GM13977 (cell line): ENCODE measurements at places on chromosomes 5 and 9.

- no peak for DNase-seq
Measured at GRCh38 chr5:179767496-179768100, 26.2 kb upstream of the LTC4S start.

DNA sequence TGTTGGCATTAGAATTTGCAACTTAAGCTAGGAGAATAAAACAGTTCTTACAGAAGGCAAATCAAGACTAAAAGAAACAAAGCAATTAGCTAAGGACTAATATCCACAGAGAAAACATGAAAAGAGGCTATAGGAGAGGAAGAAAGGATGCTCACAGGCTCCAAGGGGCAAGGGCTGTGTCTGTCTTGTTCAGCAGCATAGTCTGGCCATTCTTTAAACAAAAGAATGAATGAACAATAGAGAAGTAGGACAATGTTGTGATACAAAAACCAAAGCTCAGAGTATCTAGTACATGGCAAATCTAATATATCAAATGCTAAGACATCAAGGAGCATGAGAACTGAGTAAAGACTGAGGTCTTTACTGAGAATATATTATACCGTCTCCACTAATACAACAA lies 39.5 kb downstream of the PLPP1 start:
- DNase-seq, result no peak

DNA sequence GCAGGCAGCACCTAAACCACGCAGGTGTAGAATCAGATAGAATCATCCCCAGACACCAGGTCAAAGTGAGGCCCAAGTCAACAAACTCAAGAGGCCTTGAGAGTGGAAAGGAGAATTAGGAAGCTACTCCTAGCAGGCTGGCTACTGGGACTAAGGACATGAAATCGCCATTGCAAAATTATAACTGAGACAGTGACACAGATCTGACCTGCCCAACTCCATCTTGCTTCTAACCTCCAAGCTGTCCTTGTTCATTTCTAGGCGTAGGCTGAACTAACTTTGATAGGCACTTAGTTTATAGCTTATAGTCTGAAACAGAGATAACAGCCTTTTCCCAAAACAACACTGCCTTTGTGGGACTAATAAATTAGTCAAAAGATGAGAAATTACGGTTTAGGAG lies 52.8 kb downstream of the ACTL7B start:
- no peak for DNase-seq

DNA sequence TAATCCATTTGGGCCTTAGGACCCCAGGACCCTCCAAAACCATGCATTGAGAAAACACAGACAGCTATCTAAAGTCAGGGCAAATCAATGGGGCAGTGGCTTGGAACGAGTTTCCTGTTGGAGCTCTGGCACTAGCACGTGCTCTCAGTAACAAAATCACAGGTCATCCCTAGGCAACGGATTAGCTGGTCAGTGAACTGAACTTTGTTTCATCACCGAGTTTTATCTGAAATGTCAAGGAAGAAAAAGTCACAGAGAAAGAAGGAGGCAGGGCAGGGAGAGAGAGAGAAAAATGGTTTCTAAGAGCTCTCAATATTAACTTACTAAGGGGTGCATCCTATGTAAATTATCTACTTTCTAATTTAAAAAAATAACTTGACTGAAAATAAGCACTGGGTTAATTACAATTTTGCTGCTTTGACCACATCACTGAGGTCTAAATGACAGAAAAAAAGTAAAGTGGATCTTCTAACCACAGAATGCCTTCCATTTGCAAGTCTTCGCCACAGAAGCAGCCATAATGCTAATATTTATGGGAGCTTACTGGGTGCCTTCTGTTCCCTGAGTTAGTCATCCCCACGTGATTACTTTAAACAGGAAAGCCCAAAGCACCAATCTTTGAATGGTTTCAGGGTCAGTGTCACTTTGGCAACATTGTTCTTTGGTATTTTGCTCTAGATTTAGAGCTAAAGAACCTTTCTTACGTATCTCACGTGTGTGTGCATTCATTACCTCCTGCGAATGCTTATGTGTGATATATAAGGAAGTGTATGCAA lies 503.9 kb downstream of the RASEF start:
- DNase-seq, result no peak

GRCh38 chr9:137371946-137372651 lies 50.9 kb downstream of the EXD3 start:
- DNase-seq, result no peak

DNA sequence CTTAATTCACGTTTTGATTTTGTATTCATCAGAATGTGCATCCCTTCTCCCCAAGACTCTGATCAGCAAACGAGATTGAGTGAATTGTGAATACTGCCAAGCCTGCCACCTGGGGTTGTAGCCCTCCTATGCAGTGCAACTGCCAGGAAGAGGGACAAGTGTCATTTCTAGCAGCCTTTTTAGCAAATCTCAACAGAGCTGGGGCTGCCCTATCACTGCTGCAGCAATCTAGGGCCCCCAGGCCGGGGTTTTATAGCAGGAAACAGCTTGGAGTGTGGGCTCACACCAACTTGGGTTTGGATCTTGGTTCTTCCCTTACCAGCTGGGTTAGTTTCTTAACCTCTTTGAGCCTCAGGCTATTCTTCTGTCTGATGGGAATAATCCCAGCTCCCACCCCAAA lies 4.0 kb downstream of the CSF1R start:
- peak; percentile 45 for DNase-seq

DNA sequence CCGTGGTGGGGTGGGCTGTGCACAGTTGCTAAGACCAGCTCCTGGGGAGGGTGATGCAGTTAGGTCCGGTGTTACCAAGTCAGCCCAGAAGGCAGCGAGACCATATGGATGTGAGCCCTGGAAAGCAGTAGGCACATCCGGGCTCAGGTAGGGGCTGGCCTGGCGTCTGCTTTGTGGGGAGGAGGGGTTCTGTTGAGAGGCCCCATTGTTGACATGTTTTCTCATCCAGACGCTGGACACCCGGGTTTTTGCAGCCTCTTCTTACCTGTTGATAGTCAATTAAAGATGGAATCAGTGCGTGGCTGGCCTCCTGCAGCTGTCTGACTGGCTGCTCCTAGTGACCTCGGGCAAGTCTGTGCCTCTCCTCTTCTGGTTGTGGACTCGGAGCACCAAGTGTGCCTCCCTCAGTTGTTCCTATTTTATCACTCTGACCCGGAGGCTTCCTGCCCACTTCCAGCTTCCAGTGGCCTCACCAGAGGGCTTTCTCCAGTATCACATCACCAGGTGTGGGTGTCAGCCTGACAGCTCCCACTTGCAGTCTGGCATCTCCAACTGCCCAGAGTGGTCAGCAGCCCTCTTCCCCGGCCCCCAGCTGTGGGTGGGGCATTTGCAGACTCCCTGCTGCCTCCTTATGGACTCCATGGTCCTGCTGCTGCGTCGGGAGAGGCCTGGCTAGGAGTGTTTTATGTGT lies 90.8 kb downstream of the EHMT1 start:
- DNase-seq, result no peak

DNA sequence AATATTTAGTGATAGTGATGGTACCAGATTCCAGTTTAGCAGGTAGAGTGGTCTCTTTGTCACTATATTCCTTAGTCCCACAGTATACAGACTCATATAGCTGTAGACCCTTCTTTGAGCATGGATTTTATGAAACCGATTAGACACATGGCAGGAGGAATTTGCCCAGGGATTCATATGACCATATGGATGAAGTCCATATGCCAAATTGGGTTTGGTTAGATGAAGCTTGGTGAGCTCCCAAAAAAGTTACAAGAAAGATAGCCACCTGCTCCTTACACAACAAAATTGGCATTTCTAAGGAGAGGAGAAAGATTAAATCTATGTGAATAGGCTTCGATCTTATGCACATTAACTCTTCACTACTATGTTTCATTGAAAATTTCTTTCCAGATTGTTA lies 211.4 kb downstream of the CWC27 start:
- no peak for DNase-seq

- peak; percentile 50 for DNase-seq
Measured at GRCh38 chr5:147454996-147455677, 54.7 kb downstream of the DPYSL3 start.

DNA sequence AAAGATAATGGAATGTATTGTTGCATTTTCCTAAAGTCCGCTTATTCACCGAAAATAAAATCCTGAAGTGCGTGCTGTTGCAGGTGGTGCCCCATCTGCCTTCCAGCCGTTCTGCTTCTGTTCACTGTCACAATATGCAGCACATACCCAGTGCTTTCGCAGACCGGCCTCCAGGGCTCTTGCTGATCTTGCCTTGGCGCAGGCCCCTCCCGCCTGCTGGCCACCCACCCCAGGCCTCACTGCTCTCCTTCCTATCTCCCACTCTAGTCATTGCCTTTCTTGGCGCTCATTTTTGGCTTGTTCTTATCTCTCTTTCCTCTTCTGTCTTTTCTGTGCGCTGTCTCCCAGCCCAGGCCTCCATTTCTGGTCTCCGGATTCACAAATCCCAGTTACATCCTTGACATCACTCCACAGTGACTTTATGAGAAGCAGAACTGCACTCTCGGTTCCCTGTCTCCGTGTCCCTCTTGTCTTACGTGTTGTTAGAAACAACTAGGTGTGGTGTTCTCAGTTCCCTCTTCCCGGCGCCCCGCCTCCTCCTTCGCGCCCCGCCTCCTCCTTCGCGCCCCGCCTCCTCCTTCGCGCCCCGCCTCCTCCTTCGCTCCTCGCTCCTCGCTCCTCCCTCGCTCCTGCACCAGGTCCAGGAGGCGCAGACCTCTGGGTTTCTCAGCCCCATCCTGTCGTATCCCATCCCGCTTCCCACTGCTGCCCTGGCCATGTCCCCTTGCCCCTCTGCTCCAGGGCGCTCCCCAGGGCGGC lies 201.7 kb upstream of the OTULINL start:
- no peak for DNase-seq

DNA sequence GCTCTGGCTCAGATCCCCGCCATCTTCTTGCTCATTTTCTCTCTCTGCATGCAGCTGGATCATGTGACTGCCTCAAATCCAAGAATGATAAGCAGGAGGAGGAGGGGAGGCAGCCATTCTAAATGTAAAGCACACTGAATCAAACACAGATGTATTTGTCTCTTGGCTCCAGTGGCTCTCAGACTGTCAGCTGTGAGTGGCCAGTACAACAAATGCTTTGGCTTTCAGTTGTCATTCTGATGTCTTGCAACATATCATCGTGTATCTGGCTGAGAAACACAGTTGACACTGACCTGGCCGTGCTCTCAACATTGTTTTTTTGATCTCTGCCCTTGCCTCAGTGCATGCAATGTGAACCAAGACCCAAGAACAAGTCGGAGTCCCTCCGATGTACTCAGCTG lies 233.1 kb downstream of the ADAMTSL1 start:
- DNase-seq, result no peak

- DNase-seq, result no peak
Measured at GRCh38 chr5:1032551-1033027, 24.0 kb downstream of the NKD2 start.

DNA sequence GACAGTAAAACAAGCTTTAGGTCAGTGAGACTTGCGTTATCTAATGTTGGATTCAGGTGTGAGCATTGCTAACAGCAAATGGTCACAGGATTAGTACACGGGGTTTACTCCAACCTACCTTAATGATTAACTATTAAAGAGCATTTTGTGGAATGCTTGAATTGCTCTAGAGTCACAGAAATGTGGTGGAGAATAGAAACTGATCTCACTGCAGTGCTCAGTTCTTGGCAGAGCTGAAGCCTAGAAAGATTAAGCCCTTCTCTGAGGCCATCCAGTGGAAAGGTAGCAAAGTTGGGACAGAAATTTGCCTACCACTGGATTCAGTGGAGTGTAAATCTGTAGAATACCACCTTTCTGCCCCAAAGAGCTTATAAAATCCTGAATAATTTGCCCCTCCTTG lies 60.9 kb downstream of the ICE1 start:
- DNase-seq, result no peak

- DNase-seq, result no peak
Measured at GRCh38 chr5:40514976-40515375, 164.7 kb upstream of the PTGER4 start.

DNA sequence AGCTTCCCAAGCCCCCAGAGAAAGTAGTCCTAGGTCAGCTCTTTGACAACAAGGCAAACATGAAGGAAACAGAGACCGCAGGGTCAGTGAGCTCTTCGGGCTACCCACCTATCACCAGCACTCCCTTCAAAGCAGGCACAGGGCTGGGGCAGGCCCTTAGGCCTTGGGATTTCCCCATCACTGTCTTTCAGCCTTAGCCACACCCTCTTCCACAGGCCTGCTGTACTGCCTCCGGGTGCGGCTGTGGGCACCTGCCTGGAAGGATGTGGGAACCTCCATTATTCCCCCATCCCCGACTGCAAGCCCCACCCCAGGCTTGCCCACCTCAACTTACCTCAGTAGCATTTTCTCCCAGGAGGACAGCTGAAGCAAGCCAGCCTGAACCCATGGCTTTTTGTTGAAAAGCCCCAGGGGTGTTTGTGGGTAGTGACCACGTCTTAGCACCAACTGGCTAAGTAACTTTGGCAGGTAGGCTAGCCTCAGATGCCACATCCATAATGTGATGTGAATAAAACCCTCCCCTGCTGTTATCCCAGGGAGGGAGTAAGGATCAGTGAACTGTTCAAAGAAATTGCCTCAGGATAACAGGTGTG lies 100.2 kb downstream of the PIK3R1 start:
- DNase-seq, result peak; percentile 73

DNA sequence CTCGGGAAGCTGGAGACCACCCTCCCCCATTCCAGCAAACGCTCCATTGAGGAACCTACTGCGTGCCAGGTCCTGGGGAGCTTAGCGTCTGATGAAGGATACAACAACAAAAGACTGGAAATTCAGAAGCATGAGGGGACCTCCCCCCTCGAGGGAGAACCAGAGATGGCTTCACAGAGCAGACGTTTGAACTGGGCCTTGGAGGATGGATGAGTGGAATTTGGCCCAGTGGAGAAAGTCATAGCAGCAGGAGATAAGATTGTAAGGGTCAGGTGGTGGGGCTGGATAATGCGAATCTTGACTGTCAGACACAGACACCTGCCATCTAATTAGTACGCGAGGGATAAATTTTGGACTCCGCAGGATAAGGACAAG lies 1.2 kb upstream of the SLC25A51 start:
- no peak for DNase-seq

GRCh38 chr5:8382456-8382855 lies 513.5 kb downstream of the MTRR start:
- no peak for DNase-seq

- no peak for DNase-seq
Measured at GRCh38 chr9:107928701-107929371, 439.3 kb upstream of the KLF4 start.

- DNase-seq, result peak; percentile 2
Measured at GRCh38 chr5:41636605-41637004, 126.2 kb upstream of the PLCXD3 start.

- no peak for DNase-seq
Measured at GRCh38 chr5:145848854-145849253, 13.7 kb upstream of the PRELID2 start.

DNA sequence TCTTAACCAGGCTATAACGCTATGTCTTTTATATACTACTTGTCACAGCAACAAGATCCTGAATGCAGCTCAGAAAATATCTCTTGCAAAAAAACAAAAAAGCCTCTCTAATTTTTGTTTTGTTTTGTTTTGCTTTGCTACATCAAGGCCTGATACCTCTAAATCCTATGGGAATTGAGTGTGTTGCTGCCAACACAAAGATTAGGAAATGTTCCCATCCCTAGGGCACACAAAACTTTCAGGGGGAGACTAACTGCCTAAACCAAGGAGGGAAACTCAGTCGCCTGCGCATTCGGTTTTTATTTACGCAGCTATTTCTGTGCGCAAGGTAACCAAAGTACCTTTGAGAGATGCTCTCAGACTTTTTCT lies 1.7 kb downstream of the SSBP2 start:
- DNase-seq, result no peak
